ENCODE measurements at places on chromosomes 6 and 20.

DNA sequence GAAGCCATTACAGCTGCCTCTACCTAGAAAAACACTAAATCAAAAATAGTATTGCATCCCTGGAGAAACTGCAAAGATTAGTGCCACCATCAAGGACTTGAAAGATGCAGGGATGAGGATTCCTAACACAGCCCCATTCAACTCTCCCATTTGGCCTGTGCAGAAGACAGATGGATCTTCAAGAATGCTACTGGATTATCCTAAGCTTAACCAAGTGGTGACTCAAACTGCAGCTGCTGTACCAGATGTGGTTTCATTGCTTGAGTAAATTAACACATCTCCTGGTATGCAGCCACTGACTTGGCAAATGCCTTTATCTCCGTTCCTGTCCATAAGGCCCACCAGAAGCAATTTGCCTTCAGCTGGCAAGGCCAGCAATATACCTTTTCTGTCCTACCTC is 117.4 kb downstream of the TBC1D32 start:
- peak; percentile 7 for DNase-seq

DNA sequence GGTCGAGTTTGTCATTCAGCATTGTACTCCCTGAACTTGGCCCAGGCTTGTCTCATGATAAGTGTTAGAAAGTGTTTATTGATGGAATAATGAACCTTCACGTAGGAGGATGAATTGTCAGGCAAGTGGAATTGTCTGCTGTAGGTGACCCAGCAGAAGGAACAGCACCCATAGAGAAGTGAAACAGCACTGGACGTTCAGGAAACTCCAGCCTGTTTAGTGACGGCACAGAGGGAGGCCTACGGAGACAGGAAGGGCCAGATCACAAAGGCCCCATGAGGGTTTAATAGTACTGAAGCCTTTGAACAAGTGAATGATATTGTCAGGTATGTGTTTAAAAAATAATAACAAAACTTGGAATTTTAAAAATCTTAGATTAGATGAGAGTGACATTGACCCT is 2.9 kb downstream of the STX11 start:
- DNase-seq, result no peak

DNA sequence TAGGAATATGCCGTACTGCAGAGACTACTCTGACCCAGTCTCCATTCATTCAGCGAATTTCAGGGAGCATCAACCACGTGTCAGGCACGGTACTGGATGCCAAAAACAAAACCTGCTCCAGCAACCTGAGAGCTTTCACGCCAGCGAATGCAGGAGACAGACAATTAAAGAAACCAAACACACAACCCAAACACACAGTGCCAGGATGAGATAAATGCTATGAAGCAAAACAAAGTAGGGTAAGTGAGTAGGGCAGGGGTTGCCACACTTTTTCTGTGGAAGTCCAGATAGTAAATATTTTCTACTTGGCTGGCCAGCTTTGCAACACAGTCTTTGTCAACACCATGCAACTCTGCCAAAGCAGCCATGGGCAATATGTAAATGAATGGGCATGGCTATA is 10.0 kb downstream of the MOCS1 start:
- no peak for DNase-seq

DNA sequence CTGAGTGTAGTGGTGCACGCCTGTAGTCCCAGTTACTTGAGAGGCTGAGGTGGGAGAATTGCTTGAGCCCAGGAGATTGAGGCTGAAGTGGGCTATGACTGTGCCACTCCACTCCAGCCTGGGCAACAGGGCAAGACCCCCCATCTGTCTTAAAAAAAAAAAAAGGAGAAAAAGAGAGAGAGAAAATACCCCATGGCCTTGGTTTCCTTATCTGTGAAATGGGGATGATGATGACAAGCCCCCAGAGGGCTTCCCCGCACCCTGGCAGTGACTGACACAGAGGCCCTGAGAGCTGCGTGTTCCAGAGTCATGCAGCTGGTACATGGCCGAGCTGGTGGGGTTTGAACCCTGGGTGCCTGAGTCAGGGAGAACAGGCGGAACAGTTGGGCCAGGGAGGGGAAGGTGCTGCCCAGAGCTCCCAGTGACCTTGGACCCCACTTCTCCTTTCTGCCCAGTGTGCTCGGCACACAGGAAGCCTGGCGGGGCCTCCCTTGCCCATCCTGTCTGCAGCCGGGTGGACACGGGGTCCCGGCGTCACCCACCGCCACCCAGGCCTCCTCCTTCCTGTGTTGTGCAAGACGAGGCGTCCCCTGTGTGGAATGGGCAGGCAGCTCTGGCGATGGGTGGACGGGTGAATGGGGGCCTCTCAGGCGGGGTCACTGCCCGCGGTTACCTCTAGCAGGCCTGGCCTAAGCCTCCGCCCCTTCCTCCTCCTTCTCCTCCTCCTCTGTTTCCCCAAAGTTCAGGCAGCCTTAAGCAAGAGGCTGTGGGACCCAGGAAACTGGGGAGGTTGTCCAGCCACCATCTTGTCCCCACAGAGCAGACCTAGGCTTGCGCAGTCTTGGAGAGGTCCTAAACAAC is 84.2 kb downstream of the CEBPB start:
- no peak for DNase-seq

- DNase-seq, result no peak
Observed at GRCh38 chr20:46951840-46952497, 57.3 kb downstream of the EYA2 start.

DNA sequence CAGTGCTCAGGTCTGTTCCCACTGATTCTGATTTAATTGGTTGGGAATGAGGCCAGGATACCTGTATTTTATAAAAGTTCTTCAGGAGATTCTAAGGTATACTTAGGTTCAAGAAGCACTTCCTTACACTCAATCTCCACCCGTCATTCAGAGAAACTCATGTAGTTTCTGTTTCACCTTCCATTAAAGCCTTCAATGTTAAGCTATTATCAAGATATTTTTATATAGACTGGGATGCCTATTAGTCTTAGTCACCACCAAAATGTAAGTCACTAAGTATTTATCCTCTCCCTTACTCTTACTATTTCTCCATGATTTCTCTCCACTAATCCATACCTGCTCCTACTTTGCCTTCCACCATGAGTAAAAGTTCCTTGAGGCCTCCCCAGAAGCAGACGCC is 38.1 kb upstream of the GCLC start:
- DNase-seq, result no peak

DNA sequence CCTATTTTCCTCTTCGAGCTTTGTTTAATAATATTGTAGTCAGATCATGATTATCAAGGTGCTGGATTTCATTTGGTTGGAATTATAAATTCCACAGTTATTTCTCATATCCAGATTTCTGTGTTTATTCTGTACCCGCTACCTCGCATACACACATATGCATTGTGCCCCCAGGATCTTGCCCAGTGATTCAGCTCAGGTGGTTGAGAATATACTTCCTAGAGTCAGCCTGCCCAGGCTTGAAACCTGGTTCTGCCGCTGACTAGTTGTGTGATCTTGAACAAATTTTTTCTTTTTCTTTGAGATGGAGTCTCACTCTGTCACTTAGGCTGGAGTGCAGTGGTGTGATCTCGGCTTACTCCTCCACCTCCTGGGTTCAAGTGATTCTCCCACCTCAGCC is 14.7 kb downstream of the GINM1 start:
- no peak for DNase-seq

DNA sequence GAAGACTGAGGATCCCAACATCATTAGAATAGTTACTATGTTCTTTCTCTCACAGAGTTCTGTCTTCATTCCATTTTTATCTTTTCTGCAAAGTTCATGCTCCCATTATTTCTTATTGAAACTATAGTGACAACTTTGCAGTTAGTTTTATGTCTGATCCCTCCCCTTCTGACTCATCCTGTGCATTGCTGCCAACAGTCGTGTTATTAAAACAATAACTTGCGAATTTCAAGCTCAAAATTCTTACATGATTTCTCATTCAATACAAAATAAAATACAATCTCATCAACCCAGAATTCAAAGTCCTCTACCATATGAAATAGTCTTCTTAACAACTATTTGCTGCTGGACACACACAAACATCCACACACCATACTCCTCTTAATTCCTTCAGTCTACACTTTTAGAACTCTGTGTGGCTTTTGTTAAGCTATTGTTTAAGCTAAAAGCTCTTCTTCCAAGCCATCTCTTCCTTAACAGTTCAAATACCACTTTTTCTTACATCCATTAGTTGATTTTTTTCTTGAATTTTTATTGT is 261.4 kb upstream of the IRAK1BP1 start:
- DNase-seq, result peak; percentile 73

- no peak for DNase-seq
Observed at GRCh38 chr20:58697201-58697866, 4.7 kb downstream of the NPEPL1 start.

GRCh38 chr6:125859727-125860126 is 69.0 kb downstream of the NCOA7 start:
- DNase-seq, result no peak

- peak; percentile 44 for DNase-seq
Observed at GRCh38 chr20:8616792-8617191, 452.1 kb upstream of the PLCB4 start.
